ENCODE measurements at places on chromosomes 5 and 9.

- DNase-seq, result no peak
Observed at GRCh38 chr5:170232786-170233185, at the start of gene C5orf58. Gene C5orf58, plus strand, starts transcription at chr5:170232985. Its CDS starts 1,992 bp downstream, at chr5:170234977.

GRCh38 chr9:137311986-137312851, 10.1 kb upstream of the NRARP start:
- no peak for DNase-seq

GRCh38 chr9:130932255-130933079, 6.6 kb downstream of the FIBCD1 start:
- DNase-seq, result no peak

GRCh38 chr5:170843870-170844269, 17.9 kb upstream of the RANBP17 start:
- DNase-seq, result no peak

DNA sequence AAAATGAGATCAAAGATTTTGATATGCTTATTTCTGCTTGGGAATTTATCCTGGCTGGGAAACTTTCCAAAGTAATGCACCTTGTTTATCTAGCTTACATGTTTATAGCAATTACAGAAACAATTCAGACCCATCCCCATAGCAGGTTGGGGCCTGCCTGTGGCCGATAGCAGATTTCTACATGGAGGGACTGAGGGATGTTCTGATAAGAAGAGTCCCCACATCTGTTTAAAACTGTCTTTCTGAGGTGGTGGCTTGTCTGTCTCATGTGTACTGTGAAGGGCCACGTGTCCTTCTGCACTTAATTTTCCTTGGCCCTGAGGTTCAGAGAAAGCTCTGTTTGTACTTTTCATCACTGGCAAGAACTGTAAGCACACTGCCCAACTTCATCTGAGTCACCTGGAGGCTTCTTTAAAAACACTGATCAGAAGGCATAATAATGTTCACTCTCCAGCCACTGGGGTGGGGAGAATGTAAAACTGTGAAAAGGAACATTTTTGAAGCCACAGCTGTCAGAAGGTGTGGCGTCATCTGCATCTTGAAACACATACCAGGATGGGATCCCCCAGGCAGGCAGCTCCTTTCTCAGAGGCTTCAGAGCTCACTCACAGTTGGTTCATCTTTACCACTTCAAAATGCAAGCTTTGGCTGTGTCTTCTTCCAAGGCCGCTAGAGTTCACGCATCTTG, 80.3 kb downstream of the MAP1B start:
- no peak for DNase-seq

- DNase-seq, result no peak
Observed at GRCh38 chr9:95653246-95653645, 136.5 kb upstream of the PTCH1 start.

DNA sequence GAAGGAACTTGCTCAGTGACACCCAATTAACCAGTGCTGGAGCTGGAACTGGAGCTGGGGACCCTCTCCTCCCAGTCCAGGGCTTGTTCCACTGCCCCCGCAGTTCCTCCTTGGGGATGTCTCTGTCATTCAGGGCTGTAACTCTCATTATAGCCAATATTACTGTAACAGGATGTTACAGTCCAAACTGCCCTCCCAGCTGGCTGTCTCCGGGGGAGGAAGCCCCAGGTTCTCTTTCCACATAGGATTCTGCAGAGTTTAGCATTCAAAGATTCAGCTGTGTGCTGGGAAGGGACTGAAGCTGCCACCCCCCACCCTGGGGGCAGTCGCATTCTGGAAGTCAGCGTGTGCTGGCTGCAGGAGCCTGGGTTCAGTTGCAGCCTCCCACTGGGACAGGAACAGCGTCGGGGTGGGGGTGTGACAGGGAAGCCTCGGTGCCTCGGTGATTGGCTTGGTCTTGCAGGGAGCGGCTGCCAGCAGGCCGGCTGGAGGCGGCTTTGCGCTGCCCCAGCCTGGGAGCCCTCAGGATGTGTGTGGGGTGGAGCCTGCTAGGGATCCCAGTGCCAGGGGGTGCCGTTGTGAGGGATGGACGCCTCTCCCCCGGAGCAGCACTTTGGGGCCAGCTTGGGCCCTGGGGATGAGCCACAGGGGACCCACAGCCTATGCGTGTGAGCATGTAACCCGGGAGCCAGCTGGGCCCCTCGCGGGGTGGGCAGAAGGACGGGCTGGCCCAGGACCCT, 101.1 kb downstream of the RGS3 start:
- DNase-seq, result no peak

- DNase-seq, result no peak
Observed at GRCh38 chr9:38200431-38200830, 131.4 kb upstream of the SHB start.
